ENCODE measurements at places on chromosomes 5 and 9. TPM values are rescaled to one million over a fixed set of nuclear protein-coding genes. Genes with fewer than 3 reads are reported as not detected.

GRCh38 chr5:31229266-31229665 is 35.8 kb downstream of the CDH6 start:
- no peak overlapping the region for H3K4me3 ChIP-seq

DNA sequence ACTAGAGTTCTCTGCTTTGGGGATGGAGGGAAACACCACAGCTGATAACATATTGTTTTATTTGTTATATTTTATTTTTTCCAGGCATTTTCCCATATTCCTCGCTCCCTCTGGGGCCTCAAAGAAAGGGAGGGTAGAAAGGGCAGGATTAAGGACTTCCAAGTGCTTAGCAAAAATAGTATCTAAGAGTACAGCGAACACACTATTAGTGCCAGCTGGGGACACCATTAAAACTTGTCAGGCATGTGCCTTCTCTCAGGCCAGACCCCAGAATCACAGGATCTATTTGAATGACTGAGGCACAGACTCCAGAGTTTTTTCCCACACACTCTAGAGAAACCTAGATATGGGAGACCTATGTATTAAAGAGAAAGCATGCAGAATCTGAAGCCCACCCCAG is 451.0 kb upstream of the TRPC7 start:
- no peak for DNase-seq
- no peak overlapping the region for H3K4me3 ChIP-seq
- no peaks in the 10 kb centered on the region for H3K4me1 ChIP-seq
- no peaks in the 10 kb centered on the region for H3K36me3 ChIP-seq
- H3K27me3 ChIP-seq: no peaks in the 10 kb centered on the region

DNA sequence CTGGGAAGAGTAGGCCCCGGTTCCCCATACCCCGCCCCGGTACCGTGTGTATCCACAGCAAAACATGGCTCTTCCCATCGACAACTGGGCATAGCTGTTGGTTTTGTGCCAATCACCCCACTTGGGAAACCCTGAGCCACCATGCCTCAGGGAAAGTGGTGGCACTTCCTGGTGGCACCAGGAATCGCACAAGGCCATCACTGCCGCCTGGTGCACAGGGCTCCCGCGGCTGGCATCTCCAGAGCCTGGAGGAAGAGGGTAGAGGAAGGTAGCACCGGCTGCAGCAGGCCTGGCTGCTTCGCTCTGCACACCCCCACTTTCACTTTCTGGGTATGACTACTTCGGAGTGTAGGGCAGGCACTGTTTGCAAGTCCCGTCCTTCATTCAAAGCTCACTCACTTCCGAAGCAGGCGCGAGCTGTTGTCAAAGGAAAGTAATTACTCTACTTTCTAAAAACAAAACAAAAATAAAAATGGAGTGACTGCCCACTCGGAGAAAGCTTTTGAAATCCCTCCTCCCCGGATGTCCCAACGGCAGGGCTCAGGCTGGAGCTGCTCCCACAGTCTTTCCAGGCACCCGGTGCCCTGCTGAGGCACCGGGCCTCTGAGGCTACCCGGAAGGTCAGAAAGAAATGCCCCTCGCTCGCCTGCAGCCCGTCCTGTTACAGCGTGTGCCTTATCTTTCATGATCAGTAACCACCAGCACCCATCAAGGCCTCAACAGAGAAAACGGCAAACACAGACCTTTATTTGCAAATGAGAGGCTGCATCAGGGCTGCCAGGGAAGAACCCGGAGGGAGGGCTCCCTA is 2.0 kb downstream of the BRD3 start:
- peak overlapping the region; percentile 100 for H3K4me3 ChIP-seq
- DNase-seq: peak; percentile 1
- H3K4me1 ChIP-seq: peaks cover 17% of the 10 kb centered on the region
- no peak overlapping the region for H3K27ac ChIP-seq
- peaks cover 22% of the 10 kb centered on the region for H3K27me3 ChIP-seq
- no peaks in the 10 kb centered on the region for H3K36me3 ChIP-seq

- peak; percentile 71 for DNase-seq
- peak overlapping the region; percentile 86 for H3K27ac ChIP-seq
- peaks cover 4% of the 10 kb centered on the region for H3K36me3 ChIP-seq
- peak overlapping the region; percentile 90 for H3K4me3 ChIP-seq
- H3K27me3 ChIP-seq: no peaks in the 10 kb centered on the region
- peaks cover 38% of the 10 kb centered on the region for H3K4me1 ChIP-seq
These were observed 701 bp upstream of the ZNF462 start for GRCh38 chr9:106862110-106862820.

DNA sequence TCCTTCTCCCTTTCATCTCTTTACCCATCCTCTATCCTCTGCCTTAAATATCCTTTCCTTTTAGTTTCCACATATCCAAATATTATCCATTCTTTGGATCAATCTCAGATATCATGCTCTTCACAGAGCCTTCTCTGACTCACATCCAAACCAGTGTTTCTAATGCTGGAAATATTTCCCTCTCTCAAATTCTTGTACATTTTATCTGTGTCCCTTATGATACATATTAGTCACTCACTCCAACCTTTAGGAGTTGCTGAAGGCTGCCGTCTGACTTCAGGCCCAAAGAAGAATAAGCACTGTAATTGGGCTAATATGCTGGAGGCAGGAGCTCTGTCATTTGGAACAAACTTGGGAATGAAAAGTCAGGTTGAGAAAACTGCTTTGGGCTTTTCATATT is 156.4 kb upstream of the RUSC2 start:
- H3K27me3 ChIP-seq: no peaks in the 10 kb centered on the region
- H3K4me1 ChIP-seq: no peaks in the 10 kb centered on the region
- no peak overlapping the region for H3K4me3 ChIP-seq
- no peak overlapping the region for H3K27ac ChIP-seq
- no peak for DNase-seq
- no peaks in the 10 kb centered on the region for H3K36me3 ChIP-seq

DNA sequence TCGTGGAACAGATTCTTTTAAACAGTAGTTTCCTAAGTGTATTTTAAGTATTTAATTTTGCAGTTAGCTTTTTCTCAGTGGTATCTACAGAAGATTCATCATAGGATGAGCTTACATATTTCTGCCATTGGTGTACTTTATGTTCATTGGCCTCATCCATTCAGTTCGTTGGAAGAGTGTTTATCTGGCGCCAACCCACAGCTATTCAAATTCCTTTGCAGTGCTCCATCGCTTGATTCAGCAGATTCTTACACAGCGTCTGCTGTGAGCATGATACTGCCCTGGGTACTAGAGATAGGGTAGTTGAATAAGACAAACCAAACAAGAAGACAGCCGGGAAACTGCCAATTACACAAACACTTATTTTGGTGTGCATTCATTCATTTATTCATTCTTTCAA is 55.1 kb downstream of the NUP214 start:
- no peaks in the 10 kb centered on the region for H3K4me1 ChIP-seq
- no peak for DNase-seq
- H3K27ac ChIP-seq: no peak overlapping the region
- no peaks in the 10 kb centered on the region for H3K27me3 ChIP-seq

GRCh38 chr5:98308231-98308630 is 465.2 kb upstream of the RGMB start:
- no peaks in the 10 kb centered on the region for H3K36me3 ChIP-seq
- H3K4me1 ChIP-seq: peaks cover 10% of the 10 kb centered on the region
- no peaks in the 10 kb centered on the region for H3K27me3 ChIP-seq

- no peaks in the 10 kb centered on the region for H3K27me3 ChIP-seq
- DNase-seq: no peak
- no peaks in the 10 kb centered on the region for H3K4me1 ChIP-seq
- no peaks in the 10 kb centered on the region for H3K36me3 ChIP-seq
- H3K4me3 ChIP-seq: no peak overlapping the region
These were observed 247.0 kb downstream of the PRELID2 start for GRCh38 chr5:145588113-145588512.

DNA sequence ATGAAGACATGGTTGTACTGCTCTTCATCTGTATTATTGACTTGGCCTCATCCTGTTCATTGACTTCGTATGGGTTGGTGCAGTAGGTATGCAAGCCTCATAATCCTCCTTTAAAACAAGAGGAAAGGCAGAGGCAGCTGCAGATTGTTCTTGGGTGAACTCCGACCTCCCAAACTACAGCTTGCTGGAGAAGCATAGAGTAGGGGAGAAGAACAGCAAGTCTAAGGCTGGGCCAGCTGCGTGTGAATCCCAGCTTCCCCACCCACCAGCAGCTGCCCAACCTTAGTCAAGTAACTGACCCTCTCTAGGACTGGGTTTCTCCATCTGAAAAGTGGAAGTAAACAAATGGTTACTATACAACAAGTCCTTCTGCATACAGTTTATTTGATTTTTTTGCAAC is 114.5 kb upstream of the WWC1 start:
- DNase-seq: peak; percentile 23
- no peaks in the 10 kb centered on the region for H3K27me3 ChIP-seq
- peaks cover 19% of the 10 kb centered on the region for H3K4me1 ChIP-seq
- H3K27ac ChIP-seq: no peak overlapping the region
- H3K4me3 ChIP-seq: no peak overlapping the region
- H3K36me3 ChIP-seq: no peaks in the 10 kb centered on the region

GRCh38 chr5:11584017-11584416 is 320.2 kb downstream of the CTNND2 start:
- H3K36me3 ChIP-seq: no peaks in the 10 kb centered on the region
- H3K4me1 ChIP-seq: peaks cover 17% of the 10 kb centered on the region
- H3K4me3 ChIP-seq: no peak overlapping the region
- DNase-seq: no peak
- no peak overlapping the region for H3K27ac ChIP-seq

GRCh38 chr9:22141908-22142307 is 132.8 kb upstream of the CDKN2B start:
- H3K4me1 ChIP-seq: no peaks in the 10 kb centered on the region
- no peak overlapping the region for H3K27ac ChIP-seq
- peak; percentile 8 for DNase-seq
- no peak overlapping the region for H3K4me3 ChIP-seq
- H3K36me3 ChIP-seq: no peaks in the 10 kb centered on the region

Gene IL5
- total RNA-seq: not detected

Gene PCDHB10
- 9.3 TPM for total RNA-seq

Gene DMRT3
- total RNA-seq: 0.41 TPM

Gene BRD8
- total RNA-seq: 113 TPM

Gene ANKRD20A1
- total RNA-seq: not detected

Gene F2RL2
- total RNA-seq: 3.6 TPM

Gene CCNJL
- 8.4 TPM for total RNA-seq
